ENCODE measurements at places on chromosomes 2 and 18. TPM values are rescaled to one million over a fixed set of nuclear protein-coding genes. Genes with fewer than 3 reads are reported as not detected.

The APCDD1 gene
- not detected for total RNA-seq

The LRRC30 gene
- not detected for total RNA-seq

The AMER3 gene
- not detected for total RNA-seq

The SPDYA gene
- 0.15 TPM for total RNA-seq

The NPPC gene
- not detected for total RNA-seq

The DPYSL5 gene
- total RNA-seq = 3.7 TPM

The SLC23A3 gene
- 0.48 TPM for total RNA-seq

The SLC9A2 gene
- total RNA-seq = 3.7 TPM

The KCNG3 gene
- 1.0 TPM for total RNA-seq

The CDK15 gene
- total RNA-seq = not detected

The ADCYAP1 gene
- not detected for total RNA-seq

The RAD51AP2 gene
- not detected for total RNA-seq

The RAB31 gene
- total RNA-seq = 18.1 TPM

The REG1A gene
- total RNA-seq = not detected

The MTX2 gene
- total RNA-seq = 44.5 TPM

The GALNT1 gene
- 78.1 TPM for total RNA-seq

The PRKAG3 gene
- not detected for total RNA-seq

The UGT1A3 gene
- total RNA-seq = not detected

The PDE1A gene
- total RNA-seq = 0.17 TPM

The RAB12 gene
- 19.9 TPM for total RNA-seq

The CNTNAP5 gene
- not detected for total RNA-seq

The GKN2 gene
- 3.5 TPM for total RNA-seq

The VSNL1 gene
- total RNA-seq = not detected

The HJURP gene
- 64.5 TPM for total RNA-seq

The VIT gene
- not detected for total RNA-seq

The TWIST2 gene
- total RNA-seq = 16.6 TPM

The ANKRD30B gene
- total RNA-seq = not detected

The ERBB4 gene
- total RNA-seq = not detected

The LYG2 gene
- not detected for total RNA-seq

The CRYGD gene
- total RNA-seq = not detected

The TUBB8B gene
- total RNA-seq = not detected

The RAB6C gene
- total RNA-seq = not detected
